ENCODE measurements at places on chromosomes 4 and X.

DNA sequence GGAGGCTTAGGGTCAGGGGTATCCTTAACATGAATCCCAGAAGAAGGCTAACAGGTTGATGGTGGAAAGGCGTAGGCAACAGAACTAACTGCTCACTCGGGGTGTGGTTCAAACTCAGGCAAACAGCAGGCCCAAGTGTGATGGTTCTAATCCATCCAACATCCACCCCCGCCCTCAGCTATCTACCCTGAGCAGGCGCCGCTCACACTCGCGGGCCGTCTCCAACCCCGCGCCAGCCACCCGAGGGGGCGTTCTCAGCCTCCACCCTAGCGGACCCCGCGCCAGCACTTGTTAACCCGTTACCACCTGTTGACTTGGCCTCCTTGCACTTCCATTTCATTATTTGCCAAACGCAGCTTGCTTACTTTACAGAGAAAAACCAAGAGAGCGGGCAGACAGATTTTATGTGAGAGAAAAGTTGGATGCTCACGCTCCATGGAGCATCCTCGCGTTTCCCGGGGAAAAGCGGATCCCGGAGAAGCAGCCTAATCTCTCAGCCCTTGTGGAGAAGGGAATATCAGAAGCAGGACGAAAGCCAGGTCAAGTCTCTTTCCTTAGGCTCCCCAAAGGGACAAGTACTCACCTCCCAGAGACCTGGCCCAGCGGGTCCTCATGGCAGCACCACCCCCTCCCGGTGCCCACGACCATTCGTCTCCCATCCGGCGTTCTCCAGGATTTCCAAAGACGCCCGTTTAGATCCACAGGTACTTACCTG is 773 bp downstream of the SNCA start:
- no peak for DNase-seq

DNA sequence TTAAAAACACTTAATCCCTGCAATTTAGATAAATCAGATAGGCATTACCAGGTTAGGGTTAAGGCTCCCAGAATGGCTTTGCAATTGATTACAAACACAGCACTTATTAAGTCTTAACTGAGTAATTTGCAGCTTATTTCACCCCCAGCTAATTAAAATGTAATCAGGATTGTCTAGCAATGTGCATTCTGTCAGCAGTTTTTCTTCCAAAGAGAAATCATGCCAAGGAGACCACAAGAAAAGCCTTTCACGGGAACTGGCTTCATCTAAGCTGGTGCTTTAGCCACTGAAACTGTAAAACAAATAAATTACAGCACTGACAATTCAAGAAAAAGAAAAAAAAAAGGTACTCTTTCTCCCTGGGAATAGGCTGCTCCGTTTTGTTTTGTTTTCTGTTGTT is 2.1 kb downstream of the ANOS1 start:
- no peak for DNase-seq

- no peak for DNase-seq
Observed at GRCh38 chrX:77444545-77444944, 2.6 kb upstream of the FGF16 start.

- no peak for DNase-seq
Observed at GRCh38 chr4:27068151-27068867, 207.7 kb downstream of the STIM2 start.

DNA sequence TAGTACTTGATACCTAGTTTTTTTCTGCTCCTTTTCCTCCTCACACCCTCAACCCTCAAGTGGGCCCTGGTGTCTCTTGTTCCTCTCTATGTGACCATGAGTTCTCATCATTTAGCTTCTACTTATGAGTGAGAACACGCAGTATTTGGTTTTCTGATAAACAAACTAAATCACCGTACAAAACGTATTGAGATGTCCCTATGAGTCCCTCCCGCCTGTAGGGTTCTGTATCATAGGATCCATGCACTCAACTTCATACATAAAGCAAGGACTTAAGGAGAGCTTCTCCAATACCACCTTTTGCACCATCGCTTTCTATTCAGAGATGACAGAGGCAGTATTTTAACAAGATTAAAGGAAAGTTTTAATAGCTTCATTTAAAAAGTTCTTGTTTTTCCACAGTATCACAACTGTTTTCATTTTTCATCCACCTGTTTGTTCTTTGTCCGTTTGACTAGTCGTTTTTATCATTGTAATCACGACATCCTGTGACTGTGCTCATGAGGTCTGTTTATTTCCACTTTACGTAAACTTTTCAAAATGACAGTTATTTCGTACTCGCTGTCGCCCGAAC is 457 bp upstream of the RAB9A start:
- DNase-seq, result no peak

All from stimulated activated CD4-positive, alpha-beta T cell treated with anti-CD3 and anti-CD28 coated beads, TNF-alpha, amount 100 ng/mL, for 1 hour (primary cell).